ENCODE measurements at places on chromosomes 5 and 9. TPM values are rescaled to one million over a fixed set of nuclear protein-coding genes. Genes with fewer than 3 reads are reported as not detected.

The SAXO1 gene
- not detected for total RNA-seq

- DNase-seq = no peak
Observed at GRCh38 chr9:126830827-126831226, 26.0 kb downstream of the ZBTB43 start.

- no peak for DNase-seq
Observed at GRCh38 chr5:136528481-136529030, 163.2 kb upstream of the TRPC7 start.

DNA sequence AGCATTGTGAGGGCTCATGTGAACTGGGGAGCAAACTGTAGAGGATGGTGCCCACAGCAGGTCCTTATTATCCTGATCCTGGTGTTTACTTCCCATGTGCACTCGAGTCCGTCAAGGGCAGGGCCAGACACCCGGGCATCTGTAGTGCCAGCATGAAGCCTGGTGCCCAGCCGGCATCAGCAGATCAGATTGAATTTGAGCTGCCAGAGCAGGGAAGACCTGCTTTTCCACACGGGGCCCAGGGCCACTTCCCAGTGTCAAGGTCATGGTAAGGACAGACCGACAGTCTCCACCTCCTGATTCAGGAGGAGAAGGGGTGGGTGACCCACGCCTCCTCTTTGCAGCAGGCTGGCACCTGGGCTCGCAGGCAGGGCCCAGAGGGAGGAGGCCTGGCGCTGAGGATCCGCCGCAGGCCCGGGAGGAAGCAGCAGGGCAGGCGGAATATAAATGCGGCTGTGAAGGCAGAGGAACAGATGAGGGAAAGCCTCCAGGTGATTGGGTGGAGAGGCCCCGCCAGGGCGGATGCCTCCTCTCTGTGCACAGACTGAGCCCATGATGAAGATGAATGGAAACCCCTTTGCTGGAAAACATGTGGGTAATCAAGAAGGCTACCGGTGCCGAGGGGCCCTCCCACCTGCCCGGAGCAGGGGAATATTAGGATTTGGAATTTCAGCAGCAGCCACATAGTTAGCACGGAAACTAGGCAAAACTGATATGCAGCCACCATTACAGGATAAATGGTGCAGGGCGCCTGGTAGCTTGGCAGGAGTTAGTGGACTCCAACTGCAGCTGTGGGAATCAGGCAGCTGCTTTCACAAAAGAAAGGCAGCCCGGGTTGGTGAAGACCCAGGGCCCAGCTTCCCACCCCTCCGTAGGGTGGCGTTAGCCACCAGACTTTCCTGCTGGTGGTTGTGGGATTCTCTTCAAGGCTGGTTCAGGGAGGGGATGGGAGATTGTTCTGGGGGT is 114.9 kb downstream of the GAPVD1 start:
- DNase-seq = no peak

The C9orf153 gene
- total RNA-seq = 0.12 TPM

GRCh38 chr5:150624334-150625163 is 15.9 kb upstream of the SYNPO start:
- peak; percentile 71 for DNase-seq

DNA sequence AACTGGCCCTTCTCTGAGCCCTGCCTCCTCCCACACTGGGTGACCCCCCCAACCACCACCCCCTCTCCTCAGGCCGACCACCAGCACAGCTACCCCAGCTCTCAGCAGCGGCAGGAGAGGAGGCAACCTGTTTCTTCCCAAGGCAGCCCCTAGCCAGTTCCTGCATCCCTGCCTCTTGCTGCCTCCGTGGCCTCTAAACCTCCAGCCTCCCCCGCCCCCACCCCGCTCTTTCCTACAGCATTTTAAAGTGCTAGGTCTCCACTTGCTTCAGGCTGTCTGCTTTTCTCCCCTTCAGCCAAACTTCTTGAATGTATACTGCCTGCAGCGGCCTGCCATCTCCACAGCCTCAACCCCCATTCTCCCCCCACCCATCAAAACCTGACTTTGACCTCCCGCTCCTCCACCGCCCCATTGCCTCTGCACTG is 135.6 kb downstream of the DAB2IP start:
- no peak for DNase-seq

DNA sequence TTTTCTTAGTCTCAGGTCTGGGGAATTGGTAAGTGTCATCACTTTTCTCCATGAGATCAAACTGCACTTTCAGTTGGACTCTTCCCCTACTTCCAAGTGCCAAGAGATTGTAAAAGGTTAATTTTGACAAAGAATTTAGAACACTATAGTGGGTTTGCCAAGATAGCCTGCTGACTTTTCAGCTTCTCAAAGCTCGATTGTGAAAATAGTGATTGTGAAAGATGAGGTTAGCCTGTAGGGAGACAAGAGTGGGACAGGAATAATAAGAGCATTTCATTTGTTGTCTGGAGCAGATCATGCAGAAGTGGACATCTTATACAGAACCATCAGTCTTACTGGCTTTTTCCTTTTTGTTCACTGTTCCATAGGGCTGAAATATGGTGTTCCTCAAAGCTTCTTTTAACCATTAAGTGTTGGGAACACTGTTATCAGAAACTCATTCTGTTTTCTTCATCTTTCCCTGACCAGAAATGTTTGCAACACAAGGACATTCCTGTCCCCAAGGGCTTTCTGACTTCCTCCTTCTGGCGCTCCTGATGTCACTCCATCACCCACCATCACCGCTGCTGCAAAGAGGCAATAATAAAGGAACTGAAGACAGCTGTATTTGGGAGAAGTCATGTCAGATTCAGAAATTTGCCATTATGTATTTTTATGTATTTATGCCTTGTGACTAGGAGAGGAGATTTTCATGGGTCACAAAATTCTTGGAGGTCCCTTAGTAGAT is 11.6 kb upstream of the SPTAN1 start:
- no peak for DNase-seq

The RNF208 gene
- 1.9 TPM for total RNA-seq

The RNF183 gene
- total RNA-seq = not detected

The PCDHGA11 gene
- total RNA-seq = 10.7 TPM

GRCh38 chr5:157451806-157452205 is 8.2 kb upstream of the NIPAL4 start:
- peak; percentile 32 for DNase-seq

- DNase-seq = no peak
Observed at GRCh38 chr9:15153961-15154360, 153.1 kb downstream of the TTC39B start.

The FBN2 gene
- total RNA-seq = 18.4 TPM

DNA sequence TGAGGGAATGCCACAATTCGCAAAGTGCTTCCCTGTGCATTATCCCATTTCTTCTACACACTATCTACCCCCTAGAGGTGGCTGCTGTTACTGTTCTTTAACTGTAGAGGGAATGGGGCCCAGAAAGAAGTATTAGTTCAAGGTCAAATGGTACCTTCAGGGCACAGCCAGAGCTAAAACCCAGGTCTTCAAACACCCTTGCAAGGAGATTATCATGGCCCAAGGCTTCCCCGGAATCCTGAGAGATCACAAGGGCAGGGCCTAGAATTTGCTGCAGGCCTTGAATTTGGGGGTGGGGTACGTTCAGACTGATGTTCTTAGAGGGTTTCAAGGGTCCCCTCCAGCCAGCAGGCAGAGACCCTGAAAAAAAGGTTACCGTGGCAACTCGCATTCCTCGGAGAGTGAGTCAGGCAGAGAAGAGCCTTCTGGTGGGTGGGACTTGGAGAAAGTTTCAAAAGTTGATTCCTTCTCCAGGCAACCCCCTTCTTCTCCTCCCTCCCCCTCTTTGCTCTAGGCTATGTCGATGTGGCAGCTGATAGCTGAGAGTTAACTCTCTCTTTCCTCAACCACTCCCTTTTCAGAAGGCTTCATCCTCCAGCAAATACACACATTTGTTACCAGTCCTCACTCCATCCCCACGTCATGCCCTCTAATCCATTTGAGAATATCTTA is 1.9 kb downstream of the SPARC start:
- peak; percentile 94 for DNase-seq

GRCh38 chr5:94461131-94461530 is 157.3 kb downstream of the KIAA0825 start:
- no peak for DNase-seq
